Hepatic stellate cell (primary cell): ENCODE measurements at places on chromosomes 4 and X.

DNA sequence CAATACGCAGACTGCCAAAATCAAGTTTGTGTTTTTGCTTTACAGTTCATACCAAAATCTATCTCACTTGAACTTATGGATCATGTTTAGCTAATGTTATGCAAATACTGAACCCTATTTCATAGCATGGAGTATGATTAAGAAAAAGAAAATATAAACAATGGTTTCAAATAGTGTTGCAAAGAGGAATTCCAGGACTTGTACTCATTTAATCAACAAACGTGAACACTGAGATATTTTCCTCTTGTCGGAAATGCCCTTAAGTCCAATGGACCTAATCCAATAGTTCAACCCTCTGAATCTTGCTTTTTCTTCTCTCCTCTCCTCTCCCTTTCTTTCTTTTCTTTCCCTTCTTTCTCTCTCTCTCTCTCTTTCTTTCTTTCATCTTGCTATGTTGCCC, 30.8 kb downstream of the RASL11B start:
- DNase-seq, result no peak

DNA sequence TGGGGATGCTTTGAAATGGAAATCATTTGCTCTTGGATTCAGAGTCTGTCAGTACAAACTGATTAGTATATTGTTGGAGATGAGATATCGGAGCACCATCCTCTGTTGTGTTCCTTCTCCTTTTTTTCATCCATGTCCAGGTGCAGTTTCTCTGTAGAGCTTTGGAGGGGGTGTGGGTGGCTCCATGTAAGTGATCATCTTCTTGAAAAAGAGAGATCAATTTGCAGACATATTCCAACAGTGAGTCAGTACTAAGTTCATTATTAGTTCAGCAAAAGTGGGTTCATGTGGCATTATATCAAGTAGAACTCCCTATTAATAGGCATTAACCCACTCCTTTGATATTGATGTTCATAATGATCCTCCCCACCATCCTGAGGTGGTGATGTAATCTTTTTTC, 18.9 kb downstream of the FRAS1 start:
- DNase-seq, result no peak

DNA sequence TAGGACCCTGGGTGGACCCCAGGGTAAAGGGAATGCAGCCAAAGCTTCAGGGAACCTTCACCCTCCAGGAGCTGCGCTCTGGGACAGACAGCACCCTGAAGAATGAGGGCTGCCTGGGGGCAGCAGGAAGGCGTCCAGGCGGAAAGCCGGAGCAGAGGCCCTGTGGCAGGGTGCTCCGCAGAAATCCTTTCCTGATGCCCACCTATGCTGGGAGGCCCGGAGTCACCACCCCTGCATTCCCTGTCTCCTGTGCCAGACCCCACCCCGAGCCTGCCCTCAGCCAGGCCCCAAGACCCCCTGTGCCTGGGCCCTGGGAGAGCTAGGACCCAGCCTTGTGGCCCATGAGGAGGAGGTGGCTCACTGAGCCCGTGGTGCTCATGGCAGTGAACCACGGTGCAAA, 1.3 kb upstream of the DGKQ start:
- no peak for DNase-seq

DNA sequence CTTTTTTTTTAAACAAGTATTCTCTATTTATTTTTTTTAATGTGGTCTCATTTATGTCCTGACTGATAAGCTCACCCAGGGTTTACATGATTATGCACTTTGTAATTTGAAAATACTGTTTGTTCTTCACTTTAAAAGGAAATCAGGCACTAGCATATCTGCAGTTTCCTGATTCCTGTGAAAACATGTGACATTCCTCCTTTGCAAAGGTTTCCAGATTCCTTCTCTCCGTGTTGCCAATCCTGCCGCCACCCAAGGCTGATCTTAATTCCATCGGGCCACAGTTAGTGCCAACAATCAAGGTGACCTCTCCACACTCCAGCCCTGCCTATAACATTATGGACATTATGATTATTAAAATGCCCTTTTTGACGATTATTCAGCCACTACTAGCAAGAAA, 225.4 kb downstream of the PCDH7 start:
- DNase-seq, result no peak

DNA sequence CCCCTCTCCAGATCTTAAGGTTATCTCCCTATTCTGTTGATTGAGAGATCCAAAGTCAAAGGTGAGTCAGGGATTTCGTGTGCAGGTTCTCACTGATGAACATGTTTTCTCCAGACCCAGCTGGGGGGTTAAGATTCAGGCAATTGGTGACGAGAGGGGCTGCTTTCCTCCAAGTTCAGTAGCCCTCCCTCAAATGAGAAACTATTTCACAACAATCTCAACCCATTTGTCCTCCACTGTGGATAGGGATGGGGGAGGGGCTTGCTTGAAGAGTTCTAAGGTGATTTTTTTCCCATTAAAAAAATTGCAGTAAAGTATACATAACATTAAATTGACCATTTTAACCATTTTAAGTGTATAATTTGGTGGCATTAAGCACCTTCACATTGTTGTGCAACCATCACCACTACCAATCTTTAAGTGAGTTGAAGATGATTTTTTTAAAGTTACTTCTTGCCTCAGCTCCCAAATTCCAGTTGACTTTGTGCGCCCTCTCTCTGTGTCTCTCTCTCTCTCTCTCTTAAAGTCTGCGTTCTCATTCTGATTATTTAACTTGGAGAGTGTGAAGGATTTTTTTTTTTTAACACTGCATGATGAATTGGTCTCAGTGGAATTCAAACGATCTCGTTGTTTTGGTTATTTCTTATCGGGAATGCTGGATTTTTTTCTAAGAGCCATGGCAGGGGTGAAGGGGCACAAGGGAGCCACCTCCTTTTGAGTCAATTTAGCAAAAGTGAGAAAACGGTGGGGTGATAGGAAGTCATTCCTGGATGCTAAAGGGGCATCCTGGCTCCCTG, 175.9 kb downstream of the SHROOM3 start:
- peak; percentile 25 for DNase-seq

DNA sequence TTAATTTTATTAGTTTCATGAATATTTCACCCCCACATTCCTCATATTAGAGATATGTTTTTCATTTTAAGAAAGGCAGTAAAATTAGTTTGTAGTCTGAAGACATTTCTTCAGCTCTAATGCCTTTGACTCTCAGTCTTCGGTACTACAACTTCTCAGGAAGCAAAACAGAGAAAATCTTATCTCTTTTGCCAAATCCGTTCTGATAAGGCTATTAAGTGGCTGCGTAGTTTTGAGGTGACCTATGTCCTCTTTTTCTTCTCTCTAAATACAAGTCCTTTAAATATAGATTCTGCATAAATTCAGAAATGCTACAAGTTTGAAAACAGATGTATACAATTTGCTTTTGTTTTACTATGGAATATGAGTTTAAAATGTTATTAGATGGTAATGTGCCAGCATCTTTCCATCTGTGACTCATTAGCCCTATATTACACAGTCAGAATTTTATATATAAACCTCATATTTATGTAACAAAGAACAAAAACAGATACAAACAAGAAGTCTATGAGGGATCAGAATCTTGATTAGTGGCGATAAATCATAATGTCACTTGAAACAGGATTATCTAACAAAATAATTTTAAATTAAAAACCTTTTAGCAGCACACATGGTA, 181.2 kb upstream of the ETNPPL start:
- DNase-seq, result no peak

DNA sequence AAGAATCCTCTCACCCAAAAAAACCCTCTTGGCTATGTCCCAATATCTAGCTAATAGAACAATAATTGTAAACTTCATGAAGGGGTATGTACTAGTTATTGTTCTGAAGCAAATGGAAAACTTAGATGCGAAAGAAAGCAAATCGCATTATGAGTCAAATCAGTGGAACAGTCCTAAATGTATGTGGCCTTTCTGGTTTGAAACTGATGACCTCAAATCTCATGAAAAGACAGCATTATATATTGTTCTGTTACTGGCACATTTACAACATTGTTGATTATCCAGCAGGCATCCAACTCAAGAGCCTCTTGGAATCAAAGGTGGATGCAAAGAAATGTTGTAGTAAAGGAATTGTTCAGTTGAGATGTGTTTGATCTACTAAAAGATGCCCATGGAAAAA, 34.7 kb downstream of the CSN3 start:
- no peak for DNase-seq

DNA sequence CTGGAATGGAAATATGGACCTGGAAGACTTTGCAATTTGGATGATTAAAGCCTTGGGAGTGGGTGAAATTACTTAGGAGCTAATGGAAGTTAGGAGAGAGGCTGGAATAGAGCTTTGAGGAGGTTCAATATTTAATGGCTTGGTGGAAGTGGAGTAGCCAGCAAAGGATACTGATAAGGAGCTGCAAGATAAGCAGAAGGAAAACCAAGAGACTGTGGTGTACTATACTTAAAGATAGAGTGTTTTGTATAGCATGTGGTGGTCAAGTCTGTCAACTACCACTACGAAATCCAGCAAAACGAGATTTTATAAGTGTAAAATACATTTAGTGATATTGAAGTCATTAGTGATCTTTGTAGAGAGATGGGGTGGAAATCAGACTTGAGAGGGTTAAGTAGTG, 54.0 kb upstream of the TMLHE start:
- DNase-seq, result no peak

- DNase-seq, result peak; percentile 14
Observed at GRCh38 chrX:106698693-106699092, 27.8 kb upstream of the RNF128 start.

DNA sequence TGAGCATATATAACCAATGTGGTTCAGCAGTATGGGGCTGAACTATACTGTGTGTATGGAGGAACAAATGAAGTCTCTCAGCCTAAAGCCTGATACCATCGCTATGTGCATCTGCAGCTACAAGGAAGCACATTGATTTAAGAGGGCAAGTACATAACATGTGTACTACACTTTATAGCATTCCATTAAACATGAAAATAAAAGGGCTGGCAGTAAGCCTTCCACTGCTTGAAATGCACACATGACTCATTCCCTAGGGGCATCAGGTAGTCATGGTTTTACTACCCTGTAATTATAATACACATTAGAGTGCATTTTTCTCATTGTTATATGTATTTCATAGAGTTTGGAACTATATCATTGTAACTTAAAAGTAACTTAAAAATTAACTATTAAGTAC, 51.2 kb downstream of the SMARCA1 start:
- no peak for DNase-seq

- no peak for DNase-seq
Observed at GRCh38 chrX:13212191-13212651, 107.6 kb downstream of the ATXN3L start.
